ENCODE measurements at places on chromosomes 1 and 21.

GRCh38 chr1:31407029-31407626 is 5.9 kb upstream of the SERINC2 start:
- no peak for DNase-seq

- DNase-seq: no peak
These were observed 21.1 kb downstream of the CLDN8 start for GRCh38 chr21:30194701-30195299.

DNA sequence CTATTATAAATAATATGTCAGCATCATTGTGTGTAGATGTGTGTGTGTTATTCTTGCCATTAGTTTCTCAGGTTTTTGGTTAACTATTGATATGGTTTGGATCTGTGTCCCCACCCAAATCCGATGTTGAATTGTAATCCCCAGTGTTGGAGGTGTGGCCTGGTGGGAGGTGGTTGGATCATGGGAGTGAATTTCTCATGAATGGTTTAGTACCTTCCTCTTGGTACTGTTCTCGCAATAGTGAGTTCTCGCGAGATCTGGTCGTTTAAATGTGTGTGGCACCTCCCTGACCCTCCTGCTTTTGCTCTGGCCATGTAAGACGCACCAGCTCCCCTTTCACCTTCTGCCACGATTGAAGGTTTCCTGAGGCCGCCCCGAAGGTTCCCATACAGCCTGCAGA is 9.6 kb upstream of the POFUT2 start:
- DNase-seq: no peak

- no peak for DNase-seq
These were observed 140.2 kb upstream of the HOOK1 start for GRCh38 chr1:59674595-59674994.

All from stimulated activated CD4-positive, alpha-beta T cell treated with anti-CD3 and anti-CD28 coated beads, Interleukin-12 subunit alpha, Interleukin-12 subunit beta, amount 100 ng/mL, for 24 hours (primary cell).